CD4-positive, alpha-beta memory T cell (primary cell): ENCODE measurements at places on chromosomes 3 and 15. TPM values are rescaled to one million over a fixed set of nuclear protein-coding genes. Genes with fewer than 3 reads are reported as not detected.

DNA sequence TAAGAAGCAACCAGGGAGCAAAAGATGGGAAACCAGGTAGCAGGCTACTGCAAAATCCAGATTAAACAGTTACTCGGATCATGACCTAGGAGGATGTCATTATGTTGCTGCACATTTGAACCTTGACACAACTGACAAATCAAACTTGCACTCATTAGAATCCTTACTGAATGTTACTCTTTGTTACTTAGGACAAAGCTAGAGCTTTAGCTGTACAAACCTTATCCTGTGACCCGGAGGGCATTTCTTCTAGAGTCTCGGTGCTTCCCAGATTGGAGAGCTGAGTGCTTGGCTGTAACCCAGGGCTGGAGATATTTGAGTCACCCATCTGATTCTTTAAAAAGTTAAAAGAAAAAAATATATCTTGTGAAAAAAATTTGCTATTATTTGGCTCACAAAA, 43.4 kb downstream of the DCP1A start:
- DNase-seq: no peak

GRCh38 chr3:132196113-132196512, 121.1 kb upstream of the ACP3 start:
- no peak for DNase-seq

- DNase-seq: no peak
Observed at GRCh38 chr15:78681281-78682003, 40.4 kb upstream of the CHRNB4 start.

GRCh38 chr3:13462822-13463221, 17.3 kb upstream of the HDAC11 start:
- no peak for DNase-seq

SLC28A2 gene
- not detected for total RNA-seq

MRAS gene
- total RNA-seq: 2.0 TPM

MAP6D1 gene
- 3.1 TPM for total RNA-seq

KNG1 gene
- not detected for total RNA-seq

PIK3CB gene
- 52.1 TPM for total RNA-seq

GRCh38 chr15:81531109-81531592, 157.1 kb upstream of the TMC3 start:
- DNase-seq: no peak

GPR149 gene
- not detected for total RNA-seq

PP2D1 gene
- not detected for total RNA-seq

ZNF860 gene
- total RNA-seq: not detected

PLEKHO2 gene
- total RNA-seq: 22.7 TPM

DNA sequence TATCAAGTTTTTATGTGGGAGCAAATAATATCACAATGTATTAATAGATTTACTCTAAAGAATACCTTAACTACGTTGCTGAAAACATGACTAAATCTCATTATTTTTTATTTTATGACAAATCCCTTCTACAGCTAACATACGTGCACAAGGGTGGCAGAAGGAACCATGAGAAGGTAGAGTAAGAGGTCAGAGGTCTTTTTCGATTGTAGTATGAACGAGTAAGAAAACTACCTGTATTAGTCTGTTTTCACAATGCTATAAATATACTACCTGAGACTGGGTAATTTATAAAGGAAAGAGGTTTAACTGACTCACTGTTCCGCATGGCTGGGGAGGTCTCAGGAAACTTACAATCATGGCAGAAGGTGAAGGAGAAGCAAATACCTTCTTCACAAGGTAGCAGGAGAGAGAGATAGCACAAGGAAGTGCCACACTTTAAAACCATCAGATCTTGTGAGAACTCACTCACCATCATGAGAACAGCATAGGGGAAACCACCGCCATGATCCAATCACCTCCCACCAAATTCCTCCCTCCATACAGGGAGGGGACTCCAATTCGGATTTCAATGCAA, 95.3 kb downstream of the SUCLG2 start:
- no peak for DNase-seq

- no peak for DNase-seq
Observed at GRCh38 chr3:31408720-31409119, 124.0 kb upstream of the STT3B start.

CPNE4 gene
- total RNA-seq: not detected

- no peak for DNase-seq
Observed at GRCh38 chr3:61927332-61927731, 366.0 kb downstream of the PTPRG start.

GRCh38 chr3:197564097-197564843, 8.5 kb upstream of the BDH1 start:
- no peak for DNase-seq
